ENCODE measurements at places on chromosomes 3 and 15.

DNA sequence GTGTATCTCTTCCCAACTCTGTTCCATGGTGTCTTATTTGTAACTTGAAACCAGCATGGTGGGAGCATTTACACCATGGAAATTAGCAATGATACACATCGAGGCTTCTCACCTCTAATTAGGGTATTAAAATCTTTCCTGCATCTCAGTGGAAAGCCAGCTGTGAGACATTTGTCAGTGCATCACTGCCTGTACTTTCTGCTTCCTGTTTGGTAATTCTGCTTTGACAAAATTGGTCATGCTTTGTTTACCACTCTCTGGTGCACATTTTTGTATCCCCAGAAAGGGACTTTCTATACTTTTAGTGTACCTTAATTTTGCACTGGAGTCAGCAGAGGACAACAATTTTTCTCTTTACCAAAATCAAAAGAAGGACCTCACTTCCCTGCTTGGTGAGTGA is 402.1 kb downstream of the PDCD6IP start:
- DNase-seq, result no peak

DNA sequence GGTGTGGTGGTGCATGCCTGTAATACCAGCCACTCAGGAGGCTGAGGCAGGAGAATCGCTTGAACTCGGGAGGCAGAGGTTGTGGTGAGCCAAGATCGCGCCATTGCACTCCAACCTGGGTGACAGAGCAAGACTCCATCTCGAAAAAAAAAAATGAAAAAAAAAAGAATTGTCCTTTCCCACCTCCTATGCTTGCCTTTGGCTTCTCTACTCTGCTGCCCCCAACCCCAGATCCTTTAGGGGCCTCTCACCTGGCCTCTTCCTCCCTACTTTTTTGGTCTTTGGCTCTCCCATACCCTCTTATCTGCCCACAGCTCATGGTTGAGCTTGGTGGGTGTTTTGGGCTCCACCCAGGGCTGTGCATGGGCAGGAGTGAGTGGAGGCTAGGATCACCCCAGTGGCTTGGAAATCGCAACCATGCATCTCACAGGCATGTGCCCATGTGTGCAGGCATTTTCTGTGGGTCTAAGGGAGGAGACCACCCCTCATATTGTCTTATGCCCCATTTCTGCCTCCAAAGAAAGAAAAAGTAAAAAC is 2.1 kb upstream of the SHISA5 start:
- no peak for DNase-seq

DNA sequence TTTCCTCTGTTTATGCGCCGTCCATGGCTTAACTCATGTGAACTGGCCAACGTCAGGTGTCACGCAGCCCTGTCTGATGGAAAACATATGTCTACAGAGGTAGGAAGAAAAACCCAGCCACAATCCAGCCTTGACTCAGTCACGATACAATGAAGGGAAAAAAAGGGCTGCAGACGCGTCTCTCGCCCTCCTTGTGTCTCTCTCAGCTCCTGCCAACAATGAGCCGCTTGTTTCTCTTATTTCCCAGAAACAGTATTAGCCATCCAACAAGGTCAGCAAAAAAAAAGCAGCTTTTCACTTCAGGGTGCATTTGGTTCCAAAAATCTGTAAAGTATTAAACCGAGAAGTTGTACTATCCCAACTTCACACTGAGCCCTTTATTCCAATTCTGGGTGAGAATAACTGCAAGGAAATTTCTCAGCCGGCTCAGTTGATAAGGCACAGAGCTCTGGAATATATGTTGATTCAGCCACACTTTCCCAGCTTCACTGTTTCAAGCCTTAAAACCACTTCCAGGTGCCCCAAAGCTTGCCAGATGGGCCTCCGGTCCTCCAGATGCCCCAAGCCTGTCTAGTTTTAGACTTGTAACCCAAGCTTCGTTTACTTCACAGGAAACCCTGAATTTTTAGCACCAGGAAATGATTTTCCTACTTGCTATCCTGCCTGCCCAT is 79.4 kb downstream of the TM4SF4 start:
- no peak for DNase-seq

- DNase-seq, result no peak
Observed at GRCh38 chr15:82858932-82859331, 49.5 kb downstream of the WHAMM start.

- no peak for DNase-seq
Observed at GRCh38 chr3:152841131-152841530, 6.2 kb downstream of the P2RY1 start.

GRCh38 chr3:184602372-184603150 is 41.0 kb downstream of the EPHB3 start:
- no peak for DNase-seq

DNA sequence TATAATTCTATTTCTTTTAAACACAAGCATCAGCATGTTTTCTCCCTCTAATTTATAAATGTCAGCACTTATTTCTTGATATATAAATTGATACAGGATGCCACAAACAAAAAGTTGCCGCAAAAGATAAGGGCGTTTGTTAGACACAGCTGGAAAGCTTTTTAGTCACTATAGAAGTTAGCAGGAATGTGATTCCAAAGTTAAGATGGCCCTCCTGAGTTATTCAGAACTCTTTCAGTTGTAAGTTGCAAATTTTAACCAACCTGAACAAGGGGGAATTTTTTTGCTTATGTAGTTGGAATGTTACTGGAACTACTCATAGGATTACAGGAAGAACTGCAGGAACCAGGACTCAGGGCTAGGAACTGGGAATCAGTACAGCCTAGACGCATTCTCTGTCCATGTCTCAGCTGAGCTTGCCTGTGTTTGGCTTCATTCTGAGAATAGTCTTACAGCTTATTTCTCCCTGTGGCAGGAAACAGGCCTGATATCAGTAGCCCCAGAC is 166.3 kb downstream of the VGLL4 start:
- no peak for DNase-seq

DNA sequence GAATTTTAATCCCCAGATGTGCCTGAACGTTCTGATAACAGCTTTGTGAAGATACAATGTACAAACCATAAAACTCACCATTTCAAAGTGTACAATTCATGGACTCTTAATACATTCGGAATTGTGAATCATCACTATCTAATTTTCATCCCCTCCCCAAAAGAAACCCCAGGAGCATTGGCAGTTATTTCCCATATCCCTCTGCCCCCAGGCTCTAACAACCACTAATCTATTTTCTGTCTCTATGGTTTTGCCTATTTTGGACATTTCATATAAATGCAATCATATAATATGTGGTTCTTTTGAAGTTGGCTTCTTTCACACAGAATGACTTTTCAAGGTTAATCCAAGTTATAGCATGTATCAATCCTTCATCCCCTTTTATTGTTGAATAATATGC is 25.3 kb downstream of the PRICKLE2 start:
- DNase-seq, result no peak

DNA sequence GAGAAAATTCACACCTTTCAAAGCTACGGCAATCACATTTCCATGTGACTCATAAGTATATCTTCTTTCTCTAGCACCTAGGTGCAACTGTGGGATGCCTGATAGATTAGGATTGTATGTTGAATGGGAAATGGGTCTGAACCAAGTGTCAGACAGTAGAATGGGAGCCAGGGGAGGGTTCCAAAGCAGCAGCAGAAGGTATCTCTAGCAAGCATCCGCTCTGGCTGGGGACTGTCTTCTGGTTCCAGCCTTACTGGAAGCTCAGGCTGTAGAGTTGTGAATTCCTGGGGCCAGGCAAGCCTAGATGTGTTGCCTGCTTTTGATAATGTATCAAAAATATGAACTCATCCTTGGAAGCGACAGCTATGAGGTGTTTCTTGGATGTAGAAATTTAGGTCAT is 2.1 kb upstream of the CHL1 start:
- DNase-seq, result no peak

GRCh38 chr3:186717039-186717457 is at the start of gene KNG1:
Gene KNG1, plus strand, starts transcription at chr3:186717359. Its CDS starts 184 bp downstream, at chr3:186717543.
- no peak for DNase-seq

GRCh38 chr15:52227456-52227855 is 36.3 kb upstream of the GNB5 start:
- peak; percentile 48 for DNase-seq

- no peak for DNase-seq
Observed at GRCh38 chr3:119309591-119309990, 15.4 kb downstream of the ARHGAP31 start.

DNA sequence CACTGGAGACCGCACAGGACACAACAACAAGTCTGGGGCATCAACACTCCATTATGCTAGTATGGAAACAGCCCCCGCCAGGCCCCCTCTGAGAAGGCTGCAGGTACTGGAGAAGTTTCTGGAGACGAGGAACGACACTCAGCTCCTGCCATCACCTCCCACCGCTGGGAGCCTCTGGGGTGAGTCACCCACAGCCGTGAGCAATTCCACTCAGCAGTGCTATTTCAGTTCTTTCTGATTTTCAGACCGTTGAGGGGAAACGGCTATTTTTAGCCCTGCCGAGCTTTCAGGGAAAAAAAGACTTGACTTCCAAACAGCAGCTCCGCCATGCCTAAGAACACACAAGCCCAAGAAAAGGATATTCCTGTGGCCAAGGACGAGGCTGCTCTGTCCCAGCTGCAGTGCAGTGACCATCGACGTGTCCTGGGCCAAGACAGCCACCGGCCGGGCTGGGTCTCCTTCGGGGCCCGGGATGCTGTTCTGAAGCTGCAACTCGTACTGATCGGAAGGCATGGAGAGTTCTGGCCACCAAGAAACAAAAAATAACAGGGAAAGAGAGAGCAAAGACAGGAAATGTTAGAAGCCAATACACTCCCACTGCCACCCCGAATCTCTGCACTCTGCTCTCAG is 40.8 kb downstream of the NUP210 start:
- no peak for DNase-seq

GRCh38 chr3:108103886-108104797 is 13.3 kb upstream of the CD47 start:
- peak; percentile 67 for DNase-seq

DNA sequence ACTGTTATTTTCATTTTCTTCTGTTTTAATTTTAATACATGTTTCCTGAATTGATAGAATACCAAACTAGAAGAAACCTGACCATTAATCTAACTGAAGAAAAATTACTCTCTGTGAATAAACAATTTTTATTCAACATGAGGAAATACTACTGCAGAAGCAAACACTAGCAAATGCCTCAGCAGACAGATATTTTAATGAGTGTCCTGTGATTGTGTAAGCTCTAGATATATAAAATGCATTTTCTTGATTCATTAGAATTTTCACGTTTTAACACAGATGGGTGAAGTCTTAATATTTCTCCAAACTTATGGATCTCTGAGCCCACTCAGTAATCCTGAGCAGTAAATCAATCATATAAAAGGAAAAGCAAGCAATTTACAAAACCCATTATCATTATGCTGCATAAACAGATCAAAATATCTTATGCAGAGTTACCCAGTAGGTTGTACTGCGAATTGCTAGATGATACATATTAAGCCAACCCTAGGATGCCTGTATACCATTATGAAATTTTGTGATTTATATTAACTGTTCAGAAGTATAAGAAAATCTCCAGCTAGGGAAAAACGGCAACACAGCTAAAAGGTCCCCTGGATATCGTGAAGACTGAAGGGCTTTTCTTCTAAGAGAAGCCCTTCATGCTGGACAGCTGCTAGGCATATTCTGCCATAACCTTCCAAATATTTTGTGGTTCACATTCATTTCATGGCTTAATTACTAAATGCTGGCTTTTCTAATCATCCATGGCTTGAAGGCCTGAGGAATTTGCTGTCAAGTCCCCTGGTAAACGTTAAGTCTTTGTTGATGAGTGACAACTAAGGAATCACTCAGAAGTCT is 157.7 kb upstream of the TGFBR2 start:
- DNase-seq, result no peak
